Right renal cortex interstitium (tissue), 3 donors: ENCODE measurements at places on chromosomes 13 and 19. TPM values are rescaled to one million over a fixed set of nuclear protein-coding genes. Genes with fewer than 3 reads are reported as not detected.
A peak's percentile ranks its signal among the peaks of the same experiment; 100 is the strongest.

DNA sequence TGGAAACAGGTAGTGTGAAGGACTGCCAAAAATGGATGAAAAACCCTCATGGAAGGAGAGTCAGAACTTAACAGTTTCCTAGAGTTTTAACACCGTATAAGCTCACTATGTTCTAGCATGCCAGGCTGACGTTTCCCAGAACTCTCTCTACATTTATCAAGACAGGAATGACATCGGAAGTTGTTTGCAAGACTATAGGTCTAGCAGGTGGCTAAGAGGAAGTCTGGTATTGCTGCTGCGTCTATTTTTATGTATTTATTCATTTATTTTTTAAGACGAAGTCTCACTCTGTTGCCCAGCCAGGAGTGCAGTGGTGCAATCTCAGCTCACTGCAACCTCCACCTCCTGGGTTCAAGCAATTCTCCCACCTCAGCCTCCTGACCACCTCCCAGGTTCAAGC lies 20.5 kb upstream of the ARL11 start:
- no peak for DNase-seq

The ZNF780A gene
- polyA plus RNA-seq, result 20.1 TPM

DNA sequence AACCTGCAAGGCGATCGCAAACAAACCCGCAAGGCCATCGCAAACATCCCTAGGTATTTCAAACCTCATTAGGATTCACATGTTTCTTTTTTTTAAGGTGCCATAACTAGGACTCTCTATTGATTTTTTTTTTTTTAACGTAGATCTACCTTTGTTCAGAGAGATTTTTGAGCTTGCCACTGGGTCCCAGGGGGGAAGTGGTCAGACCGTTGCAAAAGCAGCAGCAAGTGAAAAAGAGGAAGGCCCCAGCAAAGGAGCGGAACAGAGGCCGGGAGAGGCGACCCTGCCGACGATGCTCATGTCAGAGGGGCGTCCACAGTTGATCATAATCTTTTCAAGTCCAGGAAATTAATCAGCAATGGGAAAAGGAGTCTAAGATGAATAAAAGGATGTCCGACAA lies 32.7 kb upstream of the FLT1 start:
- DNase-seq, result no peak

The ZNF823 gene
- polyA plus RNA-seq, result 12.5 TPM

GRCh38 chr19:28940751-28941500 lies 272.0 kb downstream of the UQCRFS1 start:
- no peak for DNase-seq

- no peak for DNase-seq
These were observed 78.6 kb downstream of the ABCC4 start for GRCh38 chr13:95222733-95223018.

DNA sequence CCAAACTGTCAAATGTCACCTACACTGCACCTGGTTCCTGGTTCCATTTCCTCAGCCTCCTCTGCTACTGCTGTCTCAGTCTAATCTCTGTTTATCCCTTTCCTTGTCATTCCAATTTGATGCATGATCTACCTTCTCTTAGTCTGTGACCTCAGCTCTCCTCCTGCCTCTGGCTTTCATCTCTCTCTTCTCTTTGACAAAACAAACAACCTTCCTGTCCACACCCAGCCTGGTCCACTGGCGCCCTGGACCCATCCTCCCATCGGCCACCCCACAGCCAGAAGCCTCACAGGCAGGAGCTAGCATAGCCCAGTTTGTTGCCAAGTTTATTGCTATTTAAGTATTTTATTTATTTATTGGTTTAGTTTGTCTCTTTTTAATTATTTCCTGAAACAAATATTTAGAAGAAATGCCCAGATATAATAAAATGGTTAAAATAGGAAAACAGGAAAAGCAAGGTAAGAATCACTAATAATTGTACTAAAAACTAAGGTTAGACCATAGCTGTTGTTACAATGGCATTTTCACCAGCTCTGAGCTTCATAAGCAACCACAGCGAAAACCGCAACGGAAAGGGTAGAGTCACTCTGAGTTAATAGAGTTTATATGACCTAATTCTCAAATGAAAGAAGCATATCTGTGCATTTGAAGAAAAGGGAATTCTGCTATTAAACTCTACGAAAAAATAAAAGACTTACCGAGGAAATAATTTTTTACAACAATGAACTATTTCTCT lies 68.6 kb downstream of the EFNB2 start:
- DNase-seq, result no peak

The SERTAD1 gene
- polyA plus RNA-seq, result 8.6 TPM

The HOMER3 gene
- 48.2 TPM for polyA plus RNA-seq

GRCh38 chr19:3576696-3577443 lies 4.1 kb downstream of the HMG20B start:
- no peak for DNase-seq

DNA sequence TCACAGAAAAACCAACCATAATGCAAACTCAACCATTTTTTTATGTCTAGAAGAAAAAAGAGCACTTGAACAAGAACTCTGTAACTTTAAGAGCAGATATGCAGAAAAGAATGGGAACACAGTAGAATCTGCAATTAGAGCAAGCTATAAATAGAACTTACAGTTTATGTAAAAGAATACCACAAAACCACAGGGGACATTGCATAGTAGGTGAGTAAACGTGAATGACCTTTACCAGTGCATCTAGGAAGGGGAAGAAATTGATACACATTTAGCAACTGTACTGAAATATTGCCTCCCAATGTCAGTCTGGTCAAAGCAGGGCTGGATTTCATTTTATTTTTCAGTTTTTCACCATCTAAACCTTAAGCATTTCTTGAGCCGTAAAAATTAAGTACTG lies 242.2 kb upstream of the EDNRB start:
- DNase-seq, result no peak

The MYBPC2 gene
- polyA plus RNA-seq, result 0.67 TPM

- DNase-seq, result no peak
These were observed 83.9 kb upstream of the TSC22D1 start for GRCh38 chr13:44660050-44660449.

The CGB1 gene
- not detected for polyA plus RNA-seq

- DNase-seq, result no peak
These were observed 16.6 kb downstream of the MED4 start for GRCh38 chr13:48078251-48078656.

GRCh38 chr13:50911081-50911631 lies 1.6 kb downstream of the RNASEH2B start:
- DNase-seq, result no peak

The B9D2 gene
- polyA plus RNA-seq, result 6.1 TPM

GRCh38 chr19:33143897-33144405 lies 12.0 kb downstream of the WDR88 start:
- peak; percentile 50 for DNase-seq

DNA sequence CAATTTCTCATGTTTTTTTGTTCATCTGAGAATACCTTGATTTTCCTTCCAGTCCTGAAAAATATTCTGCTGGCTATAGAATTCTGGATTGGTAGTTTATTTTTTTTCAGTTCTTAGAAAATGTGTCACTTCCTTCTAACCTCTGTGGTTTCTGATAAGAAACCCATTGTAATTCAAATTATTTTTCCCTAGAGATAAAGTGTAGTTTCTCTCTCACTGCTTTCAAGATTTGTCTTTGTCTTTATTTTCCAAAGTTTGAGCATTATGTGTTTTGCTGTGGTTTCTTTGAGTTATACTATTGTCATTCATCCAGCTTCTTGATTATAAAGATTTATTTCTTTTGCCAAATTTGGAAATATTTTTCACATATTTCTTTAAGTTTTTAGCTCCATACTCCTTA lies 324.0 kb upstream of the SPRY2 start:
- no peak for DNase-seq

- no peak for DNase-seq
These were observed 337.8 kb downstream of the IRS2 start for GRCh38 chr13:109448629-109449028.

The ZNF208 gene
- 3.0 TPM for polyA plus RNA-seq

DNA sequence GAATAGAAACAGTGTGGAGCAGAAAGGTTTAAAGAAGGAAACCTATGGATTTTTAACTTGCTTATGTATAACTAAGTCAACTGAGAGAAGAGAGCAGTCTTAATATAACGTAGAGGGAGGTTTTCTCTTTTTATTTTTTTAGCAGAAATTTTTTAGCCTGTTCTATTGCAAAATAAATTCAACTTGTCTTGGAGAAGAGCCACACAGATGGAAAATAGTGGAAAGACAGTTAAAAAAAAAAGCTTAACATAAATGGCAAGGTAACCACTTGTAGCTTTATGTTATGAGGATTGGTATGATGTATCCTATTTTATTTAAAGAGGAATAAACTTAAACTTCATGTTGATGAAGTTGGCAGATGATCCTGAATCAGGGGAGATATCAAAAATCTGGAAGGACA lies 312.4 kb downstream of the SHISA2 start:
- no peak for DNase-seq

DNA sequence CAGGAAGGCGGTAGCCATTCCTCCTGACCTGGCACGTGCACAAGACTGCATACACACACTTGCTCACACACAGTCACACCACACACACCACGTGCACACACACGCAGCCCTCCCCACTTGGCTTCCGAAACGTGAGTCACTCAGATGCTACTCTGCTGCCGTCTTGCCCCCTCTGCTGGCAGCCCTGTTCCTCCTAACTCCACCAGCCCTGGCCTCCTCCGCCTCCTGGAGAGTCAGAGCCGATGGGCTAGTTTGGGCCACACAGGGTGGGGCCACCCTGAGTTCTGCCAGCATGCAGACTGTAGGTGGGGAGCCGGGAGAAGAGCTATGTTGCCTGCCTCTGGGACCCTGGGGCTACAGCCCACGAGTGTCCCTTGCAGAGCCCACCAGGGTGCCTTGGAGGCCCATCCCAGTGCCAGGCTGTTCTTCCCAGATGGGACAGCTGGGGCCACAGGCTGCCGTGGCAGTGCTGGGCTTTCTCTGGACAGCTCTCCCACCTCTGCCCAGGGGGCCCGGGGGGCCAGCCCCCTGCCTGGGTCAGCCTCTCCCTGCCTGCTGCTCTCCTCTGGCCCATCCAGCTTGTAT lies 12.1 kb downstream of the PIN1 start:
- DNase-seq, result no peak

- DNase-seq, result no peak
These were observed 356.6 kb downstream of the TDRD3 start for GRCh38 chr13:60753641-60754040.

DNA sequence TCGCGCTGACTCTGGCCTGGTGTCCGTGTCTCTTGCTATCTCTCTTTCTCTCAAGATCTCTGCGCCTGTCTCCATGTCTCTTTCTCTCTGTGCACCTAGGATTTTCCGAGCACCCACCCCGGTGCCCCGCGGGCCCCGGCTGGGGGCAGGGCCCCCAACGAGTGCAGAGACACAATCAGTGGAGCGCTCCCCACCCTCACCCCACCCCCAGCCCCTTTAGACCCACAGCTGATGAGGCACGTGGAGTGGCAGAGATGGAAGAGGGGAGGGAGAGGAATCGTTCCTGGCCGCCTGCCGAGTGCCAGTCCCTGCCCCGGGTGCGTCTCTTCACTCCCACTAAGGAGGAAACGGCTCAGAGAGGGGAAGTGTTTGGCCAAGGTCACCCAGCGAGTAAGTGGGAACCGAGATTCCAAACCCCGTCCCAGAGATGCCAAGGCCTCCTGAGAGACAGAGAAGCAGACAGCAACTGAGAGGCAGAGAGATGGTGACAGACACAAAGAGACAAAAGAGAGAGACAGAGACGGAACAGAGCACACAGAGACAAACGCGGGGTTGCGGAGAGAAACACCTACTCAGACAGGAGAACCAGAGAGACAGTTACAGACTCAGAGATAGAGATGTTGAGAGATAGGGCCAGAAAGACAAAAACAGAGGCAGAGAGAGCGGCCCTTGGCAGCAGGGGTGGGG lies 626 bp upstream of the BCL3 start:
- DNase-seq, result no peak

GRCh38 chr19:15251749-15252397 lies 19.6 kb upstream of the EPHX3 start:
- peak; percentile 87 for DNase-seq

GRCh38 chr13:70237131-70237530 lies 128.9 kb upstream of the KLHL1 start:
- DNase-seq, result no peak

DNA sequence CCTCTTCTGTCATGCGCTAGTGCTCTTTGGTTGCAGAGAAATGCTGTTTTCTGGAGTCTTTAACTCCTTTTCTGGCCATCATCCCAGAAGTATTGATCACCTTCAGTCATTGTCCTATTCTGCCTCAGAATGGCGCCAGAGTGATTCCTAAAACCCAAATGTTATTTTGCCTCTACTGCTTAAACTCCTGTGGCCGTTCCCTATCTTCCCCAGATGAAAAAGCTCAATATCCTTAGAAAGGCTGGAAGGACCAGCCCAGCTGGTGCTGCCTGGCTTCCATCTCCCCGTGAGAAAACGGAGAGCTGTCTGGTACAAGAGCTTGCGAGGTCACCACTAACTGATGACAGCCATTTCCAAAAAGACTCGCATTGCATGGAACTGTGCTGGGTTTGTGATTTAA lies 179.1 kb downstream of the RBM26 start:
- DNase-seq, result no peak

- no peak for DNase-seq
These were observed 5.0 kb upstream of the PDS5B start for GRCh38 chr13:32581177-32581786.

The WDR88 gene
- 1.3 TPM for polyA plus RNA-seq

DNA sequence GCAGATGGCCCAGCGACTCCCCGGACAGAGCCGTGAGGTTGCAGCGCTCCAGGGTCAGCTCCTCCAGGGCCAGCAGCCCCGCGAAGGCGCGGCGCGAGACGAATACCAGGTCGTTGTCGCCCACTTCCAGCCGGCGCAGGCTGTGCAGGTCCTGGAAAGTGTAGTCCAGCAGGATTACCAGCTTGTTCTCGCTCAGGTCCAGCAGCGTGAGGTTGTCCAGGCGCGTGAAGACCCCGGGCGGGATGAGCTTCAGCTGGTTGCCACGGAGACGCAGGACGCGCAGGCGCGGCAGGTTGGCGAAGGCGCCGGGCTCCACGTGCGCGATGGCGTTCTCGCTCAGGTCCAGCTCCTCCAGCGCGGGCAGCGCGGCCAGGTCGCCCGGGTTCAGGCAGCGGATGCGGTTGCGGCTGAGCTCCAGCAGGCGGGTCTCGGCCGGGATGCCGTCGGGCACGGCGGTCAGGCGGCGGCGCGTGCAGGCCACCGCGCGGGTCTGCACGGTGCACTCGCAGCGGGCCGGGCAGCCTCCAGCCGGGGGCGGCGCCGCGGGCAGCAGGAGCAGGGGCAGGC lies 9.3 kb upstream of the PEAK3 start:
- no peak for DNase-seq

The FAM83E gene
- polyA plus RNA-seq, result 0.49 TPM

- DNase-seq, result no peak
These were observed 39.4 kb downstream of the SOHLH2 start for GRCh38 chr13:36174923-36175322.

DNA sequence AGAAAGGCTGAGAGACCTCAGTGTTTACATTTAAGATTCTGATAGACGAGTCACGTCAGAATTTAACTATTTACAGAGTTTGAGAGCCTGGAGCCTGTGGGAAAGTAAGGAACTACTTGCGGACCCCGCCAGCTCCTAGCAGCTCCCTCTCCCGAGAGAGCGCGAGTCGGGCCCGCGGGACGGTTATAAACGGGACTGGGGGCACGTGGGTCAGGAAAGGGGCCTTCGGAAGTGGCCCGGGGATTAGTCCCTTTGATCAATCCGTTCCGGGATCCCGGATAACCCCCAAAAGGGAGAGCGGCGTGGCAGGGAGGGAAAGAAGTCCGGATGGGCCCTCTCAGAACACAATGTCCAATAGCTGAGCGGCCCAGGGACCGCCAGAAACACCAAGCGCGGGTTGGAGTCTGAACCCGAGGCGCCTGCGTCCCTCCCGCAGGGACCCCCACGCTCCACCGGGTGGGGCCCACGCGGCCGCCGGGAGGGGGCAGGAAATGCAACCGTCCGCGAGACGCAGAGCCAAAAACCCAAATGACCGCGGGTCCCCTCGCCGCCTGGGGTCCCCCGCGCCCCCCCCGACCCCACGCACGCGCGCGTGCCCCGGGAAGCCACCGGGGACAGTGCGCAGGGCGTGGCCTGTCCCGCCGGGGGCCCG lies 3.6 kb downstream of the ZIC5 start:
- no peak for DNase-seq
